ENCODE measurements at places on chromosomes 7 and 10.

GRCh38 chr7:155567646-155568332 lies 21.4 kb upstream of the CNPY1 start:
- DNase-seq, result no peak

- DNase-seq, result no peak
These were observed 8.4 kb upstream of the BMPR1A start for GRCh38 chr10:86747796-86748581.

GRCh38 chr10:38038107-38038931 lies 27.8 kb downstream of the ZNF33A start:
- DNase-seq, result no peak

GRCh38 chr7:27607210-27607606 lies 55.5 kb downstream of the HIBADH start:
- no peak for DNase-seq

- DNase-seq, result no peak
These were observed 31.0 kb downstream of the ZNF775 start for GRCh38 chr7:150410131-150410530.

DNA sequence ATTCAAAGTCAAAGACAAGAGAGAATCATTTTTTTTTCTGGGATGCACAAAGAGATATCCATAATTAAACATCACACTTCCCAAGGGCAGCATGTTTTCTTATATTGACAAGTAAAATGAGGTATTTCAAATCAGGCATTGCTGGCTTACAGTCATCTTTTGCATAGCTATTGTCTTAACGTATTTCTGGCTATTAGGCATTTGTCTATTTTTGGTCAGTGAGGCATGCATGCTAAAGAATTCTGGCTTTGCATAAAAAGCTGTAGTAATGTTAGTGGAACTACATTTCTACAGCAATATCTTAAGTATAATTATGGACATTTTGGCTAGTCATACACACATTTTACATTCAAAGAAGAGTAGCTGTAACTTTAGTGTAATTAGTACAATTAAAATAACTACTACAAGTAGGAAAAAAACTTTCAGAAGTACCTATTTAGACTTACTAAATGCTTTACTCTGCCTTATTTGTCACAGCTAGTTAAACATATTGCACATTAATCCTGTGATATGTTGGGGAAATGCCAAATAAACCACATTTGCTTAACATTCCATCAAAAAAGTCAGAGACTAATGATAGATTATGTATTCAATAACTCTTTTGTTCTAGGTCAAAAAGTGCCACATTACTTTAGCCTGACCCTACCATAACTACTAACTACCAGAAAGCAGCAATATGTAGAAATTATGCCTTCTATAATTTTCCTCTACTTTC lies 76.4 kb downstream of the RELN start:
- no peak for DNase-seq

DNA sequence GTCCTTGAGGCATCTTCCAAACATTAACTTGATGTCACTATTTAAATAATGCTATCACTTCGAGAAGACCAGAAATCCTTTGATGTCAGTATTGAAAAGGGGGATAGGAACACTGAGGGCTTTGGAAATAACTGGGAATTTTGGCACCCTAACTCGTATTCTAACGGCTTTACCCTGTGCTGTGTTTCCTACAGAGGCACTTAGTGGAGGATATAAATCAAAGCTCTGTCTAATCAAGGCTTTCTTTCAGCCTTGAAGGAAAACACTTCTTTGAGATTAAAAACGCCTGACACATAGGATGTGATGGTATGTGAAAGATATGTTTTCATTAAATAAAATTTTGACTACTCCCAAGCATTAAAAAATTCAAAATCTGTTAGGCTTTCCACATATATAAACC lies 62.3 kb downstream of the CREB5 start:
- DNase-seq, result no peak

GRCh38 chr10:92880233-92880861 lies 32.0 kb downstream of the EXOC6 start:
- DNase-seq, result no peak

- DNase-seq, result no peak
These were observed 708.1 kb upstream of the PCDH15 start for GRCh38 chr10:55509168-55509567.

DNA sequence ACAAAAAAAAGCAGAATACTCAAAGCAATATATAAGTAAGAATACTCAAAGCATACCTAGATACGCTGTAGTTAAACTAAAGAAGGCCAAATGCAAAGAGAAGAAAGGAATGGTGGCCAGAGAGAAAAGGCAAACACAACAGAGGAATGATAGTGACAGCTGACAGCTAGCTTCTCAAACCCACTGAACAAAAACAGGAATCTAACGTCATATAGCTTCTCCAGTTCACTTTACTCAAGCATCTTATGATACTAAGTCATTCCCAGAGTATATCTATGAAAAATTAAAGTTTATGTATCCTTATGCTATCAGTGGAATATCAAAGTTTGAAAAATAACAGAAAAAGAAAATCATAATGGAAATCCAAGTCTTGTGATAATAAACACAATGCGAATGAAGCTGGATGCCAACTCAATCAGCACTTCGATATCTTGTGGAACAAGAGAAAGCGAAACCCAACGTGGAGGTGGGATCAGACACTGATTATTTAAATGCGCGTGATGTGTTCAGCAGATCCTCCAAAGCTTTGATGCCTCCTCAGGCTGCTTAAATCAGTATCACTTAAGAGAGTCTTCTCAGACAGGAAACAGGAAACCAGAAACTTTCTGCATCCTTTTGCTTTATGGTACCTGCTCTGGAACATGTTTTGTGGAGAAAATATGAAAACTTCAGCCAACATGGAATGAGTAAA lies 102.8 kb downstream of the PIP4K2A start:
- no peak for DNase-seq

DNA sequence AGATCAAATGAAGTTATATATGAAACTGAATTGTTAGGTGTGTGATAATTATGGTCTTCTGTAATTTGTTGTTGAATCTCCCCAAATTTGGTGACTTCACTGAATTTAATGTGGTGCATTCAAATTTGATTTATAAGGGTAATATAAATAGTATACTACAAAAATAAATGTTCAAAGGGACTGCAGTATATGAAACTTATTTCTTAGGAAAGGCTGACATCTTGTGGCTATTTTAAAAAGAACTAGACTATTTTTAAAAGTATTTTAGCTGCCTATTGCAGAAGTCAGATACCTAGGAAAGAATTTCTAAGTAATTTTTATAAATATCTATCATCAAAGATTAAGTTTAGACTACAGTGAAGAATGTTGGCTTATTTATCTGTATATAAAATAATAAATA lies 36.6 kb downstream of the ATRNL1 start:
- no peak for DNase-seq

- no peak for DNase-seq
These were observed 68.6 kb upstream of the SEM1 start for GRCh38 chr7:96778263-96778662.

DNA sequence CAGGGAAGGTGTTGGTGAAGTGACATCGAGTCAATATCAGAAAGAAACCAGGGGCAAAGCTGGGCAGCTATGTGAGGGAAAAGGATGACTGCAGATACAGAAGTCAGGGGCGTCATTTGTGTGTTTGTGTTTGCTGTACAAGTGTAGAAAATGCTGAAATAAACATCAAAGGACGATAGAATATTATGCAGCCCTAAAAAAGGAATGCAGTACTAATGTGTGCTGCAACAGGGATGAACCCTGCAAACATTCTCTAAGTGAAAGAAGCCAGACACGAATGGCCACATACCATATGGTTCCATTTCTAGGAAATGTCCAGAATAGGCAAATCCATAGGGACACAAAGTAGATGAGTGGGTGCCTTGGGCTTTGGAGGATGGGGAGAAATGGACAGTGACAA lies 133.9 kb downstream of the PRPF18 start:
- no peak for DNase-seq

DNA sequence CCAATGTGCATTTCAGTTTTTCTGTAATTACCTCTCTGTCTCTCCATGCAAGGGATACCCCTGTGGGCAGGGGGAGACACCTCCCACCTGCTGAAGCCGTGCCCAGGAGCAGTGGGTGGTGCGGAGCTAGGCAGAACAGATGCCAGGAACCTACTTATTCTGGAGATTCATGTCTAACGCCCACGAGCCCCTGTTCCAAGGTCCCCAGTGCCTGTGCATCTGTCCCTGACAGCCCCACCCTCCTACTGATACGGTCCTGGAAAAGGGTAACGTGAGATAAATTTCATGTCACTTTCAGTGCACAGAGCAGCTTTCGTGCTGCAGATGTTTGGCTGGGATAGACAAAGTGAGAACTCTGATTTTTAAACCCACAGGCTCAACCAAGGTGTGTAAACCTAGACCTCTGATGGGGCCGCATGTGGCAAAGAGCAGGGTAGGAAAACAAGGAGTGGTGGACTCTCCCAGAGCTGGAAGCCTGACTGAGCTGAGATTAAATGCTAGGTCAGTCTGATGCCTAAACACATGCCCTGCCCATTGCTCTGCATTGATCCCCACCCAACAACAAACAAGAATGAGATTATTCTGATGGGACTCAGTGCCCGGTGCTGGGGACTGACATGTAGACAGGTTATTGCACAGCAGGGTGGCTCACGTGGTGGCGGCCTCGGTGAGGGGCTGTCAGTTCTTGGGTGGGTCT lies 123.6 kb upstream of the GDF10 start:
- no peak for DNase-seq

- DNase-seq, result no peak
These were observed 24.6 kb upstream of the DDX50 start for GRCh38 chr10:68876246-68877138.

- DNase-seq, result no peak
These were observed 7.8 kb downstream of the DCLRE1A start for GRCh38 chr10:113846036-113846435.

- no peak for DNase-seq
These were observed 186.2 kb upstream of the MTPN start for GRCh38 chr7:136163340-136163801.

GRCh38 chr10:122083478-122084025 lies 94.6 kb downstream of the TACC2 start:
- DNase-seq, result no peak

DNA sequence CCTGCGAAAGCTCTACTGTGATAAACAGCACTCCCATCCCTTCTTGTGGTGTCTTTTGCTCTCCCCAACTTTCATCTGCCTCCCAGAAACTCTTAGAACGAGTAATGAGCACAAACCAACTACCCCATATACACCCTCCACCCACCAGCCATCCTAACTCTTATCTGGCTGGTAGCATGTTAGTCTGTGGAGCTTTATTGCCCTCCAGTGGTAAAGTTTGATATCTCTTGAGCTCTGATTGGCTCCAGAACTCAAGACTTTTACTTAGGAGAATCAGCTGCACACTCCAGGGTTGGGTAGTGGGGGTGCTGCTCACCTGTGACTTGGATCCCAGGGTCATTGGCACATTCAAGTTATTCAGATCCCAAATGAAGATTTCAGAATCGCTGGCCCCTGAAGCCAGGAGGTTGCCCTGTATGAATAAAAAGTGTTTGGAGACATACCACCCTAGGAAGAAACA lies 10.9 kb downstream of the SEC31B start:
- DNase-seq, result no peak

DNA sequence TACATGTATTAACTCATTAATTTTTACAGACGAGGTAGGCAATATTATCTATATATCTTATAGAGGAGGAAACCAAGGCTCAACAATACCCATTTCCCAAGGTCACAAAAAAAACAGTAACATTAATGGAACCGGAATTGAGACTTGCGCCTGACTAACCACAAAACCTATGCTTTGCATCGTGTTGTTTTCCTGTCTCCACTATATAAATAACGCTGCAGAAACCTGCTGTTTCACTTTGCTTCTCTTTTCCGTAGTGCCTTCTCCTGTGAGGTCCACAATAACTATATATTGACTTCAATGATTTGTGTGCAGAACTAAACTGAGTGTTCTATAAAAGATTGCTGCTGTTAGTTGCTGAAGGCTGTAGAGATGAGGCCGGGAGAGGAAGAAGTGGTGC lies 97.7 kb upstream of the RPA3 start:
- no peak for DNase-seq
